ENCODE measurements at places on chromosomes 1 and 21.

GRCh38 chr1:37391211-37392011 lies 83.0 kb upstream of the ZC3H12A start:
- DNase-seq, result no peak

- DNase-seq, result no peak
These were observed 243.0 kb downstream of the SLC45A1 start for GRCh38 chr1:8560611-8561544.

GRCh38 chr1:104726917-104727316 lies 977.2 kb downstream of the AMY1C start:
- DNase-seq, result no peak

DNA sequence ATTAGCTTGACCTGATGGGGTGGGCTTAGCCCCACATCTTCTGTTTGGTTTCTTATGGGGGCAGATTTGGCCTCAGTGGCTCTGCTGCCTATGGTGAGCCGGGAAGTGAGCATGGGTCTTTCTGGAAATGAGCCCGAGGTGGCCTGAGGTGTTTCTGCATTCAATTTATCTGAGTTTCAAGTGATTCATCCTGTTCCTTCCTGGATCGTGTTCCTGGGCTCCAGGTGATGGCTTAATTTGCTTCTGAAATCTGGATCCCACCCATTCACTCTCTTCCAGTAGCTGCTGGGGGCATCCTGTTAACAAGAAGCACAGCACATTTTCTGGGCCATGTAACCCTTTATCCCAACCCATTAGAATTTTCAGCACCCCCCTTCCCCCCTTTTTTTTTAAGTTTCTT lies 324.6 kb downstream of the CAMTA1 start:
- DNase-seq, result no peak

Measured in stimulated activated CD4-positive, alpha-beta T cell treated with anti-CD3 and anti-CD28 coated beads, Interleukin-1b, Interleukin-23, amount 100 ng/mL, for 48 hours (primary cell).